Stimulated activated CD8-positive, alpha-beta memory T cell treated with anti-CD3 and anti-CD28 coated beads, Interleukin-4, amount 100 ng/mL, for 4 hours (primary cell): ENCODE measurements at places on chromosomes 11 and 22.
A peak's percentile ranks its signal among the peaks of the same experiment; 100 is the strongest.

DNA sequence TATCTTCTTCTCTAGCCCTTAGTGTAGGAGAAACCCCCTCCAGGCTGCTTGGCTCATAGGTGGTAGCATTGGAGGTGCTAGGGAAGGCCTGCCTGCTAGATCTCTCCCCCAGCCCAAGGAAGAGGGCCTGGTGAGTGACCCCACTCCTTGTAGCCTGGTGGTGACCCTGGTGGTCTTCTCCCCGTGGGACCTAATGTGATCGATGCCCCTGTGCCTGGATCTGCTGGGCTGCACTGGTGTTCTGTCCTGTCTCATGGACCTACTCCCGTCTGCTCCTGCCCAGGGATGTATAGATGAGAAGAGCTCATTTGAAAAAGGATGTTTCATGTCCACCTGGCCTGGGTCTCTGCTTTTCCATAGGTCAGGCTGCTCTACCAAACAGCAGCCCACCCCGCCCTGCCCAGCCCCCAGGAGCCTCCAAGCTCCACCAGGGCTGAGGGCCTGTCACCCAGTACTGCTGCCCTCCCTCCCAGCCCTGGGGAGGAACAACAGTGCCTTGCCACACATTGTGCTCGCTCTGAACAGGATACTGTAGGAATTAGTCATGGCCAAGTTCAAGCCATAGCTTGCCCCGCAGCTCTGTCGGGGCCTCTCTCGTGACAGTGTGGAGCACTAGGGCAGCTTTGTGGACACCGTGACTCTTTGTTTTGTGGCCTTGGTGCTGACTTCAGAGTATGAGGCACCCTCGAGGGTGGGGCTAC lies 19.7 kb downstream of the SLC37A2 start:
- no peak for DNase-seq

GRCh38 chr11:96219981-96220623 lies 122.9 kb downstream of the MAML2 start:
- DNase-seq = no peak

GRCh38 chr11:119696378-119697222 lies 32.4 kb downstream of the NECTIN1 start:
- DNase-seq = no peak

DNA sequence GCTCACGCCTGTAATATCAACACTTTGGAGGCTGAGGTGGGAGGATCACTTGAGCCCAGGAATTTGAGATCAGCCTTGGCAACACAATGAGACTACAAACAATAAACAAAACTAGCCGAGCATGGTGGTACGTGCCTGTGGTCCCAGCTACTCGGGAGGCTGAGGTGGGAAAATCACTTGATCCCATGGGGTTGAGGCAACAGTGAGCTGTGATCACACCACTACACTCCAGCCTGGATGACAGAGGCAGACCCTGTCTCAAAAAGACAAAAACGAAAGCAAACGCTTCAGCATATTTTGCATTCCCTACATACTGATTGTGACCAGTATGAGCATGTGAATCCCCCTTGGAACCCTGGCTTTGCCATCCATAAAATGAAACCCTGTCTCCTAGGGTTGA lies 33.9 kb upstream of the MN1 start:
- no peak for DNase-seq

GRCh38 chr11:13278609-13279486 lies 1.3 kb downstream of the BMAL1 start:
- DNase-seq = no peak

DNA sequence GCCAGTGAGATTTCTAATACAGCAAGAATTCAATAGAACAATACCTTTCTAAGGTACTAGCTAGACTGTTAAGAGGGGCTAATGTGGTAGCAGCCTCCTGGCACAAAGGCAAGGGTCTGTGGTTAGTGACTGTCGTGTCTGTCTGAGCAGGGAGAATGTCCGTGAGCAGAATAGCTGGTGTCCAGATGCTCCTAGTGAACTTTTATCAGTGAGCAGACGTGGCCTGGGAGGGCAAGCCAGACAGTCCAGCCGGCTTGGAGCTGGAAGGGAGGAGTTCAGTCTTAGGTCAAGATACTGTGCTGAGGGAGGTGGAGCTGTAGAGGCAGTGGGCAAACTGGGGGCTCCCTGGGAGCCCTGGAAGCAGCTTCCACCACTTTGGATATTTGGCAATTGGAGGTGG lies 138.6 kb downstream of the TEAD1 start:
- DNase-seq = no peak

GRCh38 chr11:130585545-130585944 lies 137.1 kb downstream of the ADAMTS15 start:
- DNase-seq = no peak

GRCh38 chr11:70460964-70461363 lies 62.6 kb downstream of the CTTN start:
- no peak for DNase-seq

DNA sequence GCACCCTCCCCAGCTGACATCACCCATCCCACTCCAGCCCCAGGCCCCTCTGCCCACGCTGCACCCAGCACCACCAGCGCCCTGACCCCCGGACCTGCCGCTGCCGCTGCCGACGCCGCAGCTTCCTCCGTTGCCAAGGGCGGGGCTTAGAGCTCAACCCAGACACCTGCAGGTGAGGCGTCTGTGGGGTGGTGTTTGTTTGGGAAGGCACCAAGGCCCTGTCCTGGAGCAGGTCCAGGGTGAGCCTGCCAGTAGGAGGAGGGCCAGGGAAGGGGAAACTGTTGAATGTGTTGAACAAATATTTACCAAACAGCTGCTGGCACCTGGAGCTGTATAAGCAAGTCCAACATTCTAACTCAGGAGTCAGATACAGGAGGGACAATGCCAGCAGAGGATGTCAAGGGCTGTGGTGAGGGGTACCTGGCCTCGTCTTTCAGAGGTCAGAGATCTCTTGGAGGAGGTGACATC lies 3.1 kb downstream of the VEGFB start:
- no peak for DNase-seq

GRCh38 chr11:118885831-118886565 lies 2.3 kb downstream of the CXCR5 start:
- DNase-seq = no peak

DNA sequence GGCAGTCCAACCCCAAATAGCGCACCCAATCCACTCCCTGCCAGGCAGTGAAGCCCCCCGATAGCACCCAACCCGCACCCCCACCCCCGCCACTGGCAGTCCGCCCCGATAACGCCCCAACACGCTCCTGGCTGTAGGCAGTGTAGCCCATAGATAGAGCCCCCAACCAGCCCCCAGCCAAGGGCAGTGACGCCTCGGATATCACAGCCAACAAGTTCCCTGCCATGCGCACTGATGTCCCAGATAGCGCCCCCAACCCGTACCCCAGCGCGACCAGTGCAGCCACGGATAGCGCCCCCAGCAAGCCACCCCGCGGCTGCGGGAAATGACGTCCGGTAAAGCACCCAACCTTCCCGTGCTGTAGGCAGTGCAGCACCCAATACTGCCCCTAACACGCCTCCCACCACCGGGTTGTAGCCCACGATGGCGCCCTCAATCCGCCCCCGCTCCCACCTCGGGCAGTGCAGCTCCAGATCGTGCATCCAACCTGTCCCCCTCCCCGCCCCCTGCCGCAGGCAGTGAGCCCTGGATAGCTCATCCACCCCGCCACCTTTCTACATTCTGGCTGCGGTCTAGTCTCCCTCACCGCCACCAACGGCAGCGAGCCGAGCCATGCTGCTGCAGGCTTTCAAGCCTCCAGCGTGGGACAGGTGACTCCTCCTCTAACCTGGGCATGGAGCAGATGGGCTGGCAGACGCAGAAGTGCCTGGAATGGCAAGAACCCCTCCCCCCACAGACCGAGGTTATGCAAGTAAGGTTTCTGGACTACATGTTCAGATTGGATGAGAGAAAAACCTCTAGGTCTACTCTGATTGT lies 625 bp downstream of the RFPL2 start:
- DNase-seq = no peak

DNA sequence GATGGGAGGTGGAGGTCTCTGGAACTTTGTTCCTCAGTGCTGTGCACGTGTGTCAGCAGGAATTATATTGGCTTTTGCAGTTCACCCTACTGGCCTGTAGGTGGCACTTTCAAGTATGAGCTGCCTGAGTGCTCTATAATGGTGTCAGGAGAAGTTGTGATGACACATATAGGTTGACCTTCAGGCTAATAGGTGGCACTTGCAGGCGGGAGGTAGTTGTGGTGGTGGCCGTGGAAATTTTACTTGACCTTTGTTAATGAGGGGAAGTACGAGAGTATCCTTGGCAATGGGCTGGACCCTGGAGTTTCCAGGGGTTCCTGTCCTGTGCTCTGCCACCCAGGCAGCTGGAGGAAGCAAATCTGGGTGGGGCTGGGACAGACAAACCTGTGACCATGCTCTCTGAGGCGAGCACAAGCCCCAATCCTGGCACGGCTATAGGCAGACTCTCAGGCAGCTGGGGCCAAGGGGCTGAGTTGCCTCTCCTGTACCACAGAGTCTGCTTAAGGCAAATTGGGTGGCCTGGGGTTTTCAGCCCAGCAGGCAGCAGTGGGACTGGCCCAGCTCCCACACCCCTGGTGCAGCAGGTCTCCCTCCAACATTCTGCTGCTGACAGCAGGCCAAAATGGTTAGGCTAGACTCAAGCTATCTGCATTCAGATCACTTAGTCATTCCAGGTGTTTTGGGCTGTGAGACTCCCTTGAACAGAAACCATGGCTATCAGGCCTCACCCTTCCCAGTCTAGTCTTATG lies 147.5 kb upstream of the CTSC start:
- DNase-seq = no peak

DNA sequence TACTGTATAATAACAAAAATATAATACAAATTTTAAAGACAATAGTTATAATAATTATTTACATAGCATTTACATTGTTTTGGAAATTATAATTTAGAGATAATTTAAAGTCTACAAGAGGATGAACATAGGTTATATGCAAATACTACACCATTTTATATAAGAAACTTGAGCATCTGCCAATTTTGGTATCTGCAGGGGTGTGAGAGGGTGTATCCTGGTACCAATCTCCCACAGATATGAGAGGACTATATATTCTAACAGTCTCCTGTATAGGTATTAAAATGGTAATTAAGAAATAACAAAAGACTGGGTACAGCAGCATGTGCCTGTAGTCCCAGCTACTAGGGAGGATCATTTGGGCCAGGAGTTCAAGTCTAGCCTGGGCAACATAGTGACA lies 134.4 kb downstream of the APOL5 start:
- no peak for DNase-seq

- peak; percentile 20 for DNase-seq
Measured at GRCh38 chr11:44893846-44894617, 56.7 kb downstream of the TP53I11 start.

DNA sequence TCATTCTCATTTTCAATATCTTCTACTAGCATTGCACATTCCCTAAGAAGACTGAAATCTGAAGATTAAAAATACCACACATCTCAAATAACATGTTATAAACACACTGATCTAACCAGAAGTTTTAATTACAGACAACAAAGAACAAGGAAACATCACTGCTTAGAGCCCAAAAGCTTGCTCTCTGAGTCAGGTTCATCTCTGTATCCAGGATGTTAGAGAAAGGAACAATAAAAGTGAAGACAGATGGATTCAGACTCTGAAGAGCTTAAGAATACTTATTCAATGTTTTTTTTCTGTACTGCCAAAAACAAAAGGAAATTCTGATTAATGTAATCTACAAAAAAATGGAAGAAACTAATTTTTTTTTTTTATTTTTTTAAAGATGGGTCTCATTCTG lies 16.5 kb downstream of the RDX start:
- DNase-seq = no peak

DNA sequence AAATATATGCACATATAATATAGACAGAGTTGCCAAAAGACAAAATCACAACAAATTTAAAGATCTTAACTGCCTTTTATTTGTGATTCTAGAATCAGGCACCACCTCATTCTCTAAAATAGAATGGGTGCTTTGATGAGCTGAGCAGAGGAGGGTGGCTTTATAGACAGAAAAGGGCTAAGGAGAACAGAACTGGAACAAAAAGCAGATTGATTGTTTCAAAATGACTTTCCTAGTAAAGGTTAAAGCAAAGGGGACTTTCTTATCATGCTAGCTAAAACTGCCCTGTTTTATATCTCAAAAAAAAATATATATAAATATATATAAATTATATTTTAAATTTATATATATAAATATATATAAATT lies 287.6 kb downstream of the FAT3 start:
- no peak for DNase-seq
